GM13977 (cell line): ENCODE measurements at places on chromosomes 4 and X.
A peak's percentile ranks its signal among the peaks of the same experiment; 100 is the strongest.

GRCh38 chrX:151713849-151714248 lies 2.0 kb upstream of the FATE1 start:
- peak; percentile 42 for DNase-seq

- DNase-seq, result no peak
These were observed 18.5 kb upstream of the CXCL3 start for GRCh38 chr4:74056858-74057562.

DNA sequence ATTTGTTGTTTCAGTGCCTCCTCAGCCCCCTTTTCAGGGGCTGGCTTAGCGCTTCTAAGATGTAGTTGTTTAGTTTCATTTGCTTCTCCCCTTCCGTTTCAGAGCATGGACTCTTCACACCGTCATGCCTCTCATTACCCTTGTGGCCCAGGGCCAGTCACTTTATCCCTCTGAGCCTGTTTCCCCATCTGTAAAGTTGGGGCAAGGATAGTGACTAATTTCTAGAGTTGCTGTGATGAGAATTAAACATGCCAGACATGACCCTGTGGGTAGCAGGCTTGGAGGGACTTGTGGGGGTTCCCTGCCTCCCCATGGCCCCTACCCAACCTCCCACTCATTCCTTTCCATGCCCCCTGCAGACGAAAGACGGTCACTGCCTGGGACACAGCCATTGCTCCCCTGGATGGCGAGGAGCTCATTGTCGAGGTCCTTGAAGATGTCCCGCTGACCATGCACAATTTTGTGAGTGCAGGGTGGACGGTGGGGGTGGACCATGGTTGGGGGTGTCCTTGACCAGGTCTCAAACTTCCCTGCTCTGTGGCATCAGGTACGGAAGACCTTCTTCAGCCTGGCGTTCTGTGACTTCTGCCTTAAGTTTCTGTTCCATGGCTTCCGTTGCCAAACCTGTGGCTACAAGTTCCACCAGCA lies 3.6 kb downstream of the ARAF start:
- no peak for DNase-seq

- DNase-seq, result no peak
These were observed 22.7 kb downstream of the F8A3 start for GRCh38 chrX:155435744-155436112.

DNA sequence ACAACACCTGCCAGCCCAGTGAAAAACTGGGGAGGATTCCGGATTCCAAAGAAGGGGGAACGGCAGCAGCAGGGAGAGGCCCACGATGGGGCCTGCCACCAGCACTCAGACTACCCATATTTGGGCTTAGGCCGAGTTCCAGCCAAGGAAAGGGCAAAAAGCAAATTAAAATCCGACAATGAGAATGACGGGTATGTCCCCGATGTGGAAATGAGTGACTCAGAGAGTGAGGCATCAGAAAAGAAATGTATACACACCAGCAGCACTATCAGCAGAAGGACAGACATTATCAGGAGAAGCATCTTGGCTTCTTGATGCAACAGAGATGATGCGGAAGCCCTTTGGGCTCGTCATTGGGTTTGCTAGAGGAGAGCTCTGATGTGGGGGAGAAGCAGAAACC lies 62.4 kb downstream of the JADE1 start:
- DNase-seq, result no peak

GRCh38 chrX:100663642-100664041 lies 19.6 kb downstream of the SRPX2 start:
- DNase-seq, result no peak

GRCh38 chr4:25297528-25298242 lies 14.9 kb upstream of the ZCCHC4 start:
- no peak for DNase-seq

DNA sequence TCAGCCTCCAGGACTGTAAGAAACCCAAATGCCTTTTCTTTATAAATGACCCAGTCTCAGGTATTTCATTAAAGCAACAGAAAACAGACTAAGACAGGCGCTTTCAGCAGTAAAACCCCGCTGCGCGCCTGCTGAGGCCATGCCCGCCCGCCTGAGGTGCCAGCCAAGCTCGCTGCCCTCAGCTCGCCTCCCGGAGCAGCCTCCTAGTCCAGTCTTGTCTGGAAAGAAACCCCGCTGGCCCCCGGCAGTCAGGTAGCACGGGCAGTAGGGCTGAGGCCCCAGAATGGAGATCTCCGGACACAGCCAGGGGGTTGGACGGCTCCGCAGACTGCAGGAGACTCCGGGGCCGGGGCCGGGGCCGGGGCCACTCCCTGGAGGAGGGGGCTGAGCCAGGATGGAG lies 31.7 kb downstream of the ZFYVE28 start:
- no peak for DNase-seq

- DNase-seq, result no peak
These were observed 837.3 kb downstream of the PCDH7 start for GRCh38 chr4:31557437-31557836.

- DNase-seq, result no peak
These were observed 5.9 kb upstream of the GPKOW start for GRCh38 chrX:49129427-49129826.

GRCh38 chr4:121143131-121143530 lies 21.0 kb downstream of the TNIP3 start:
- DNase-seq, result no peak

GRCh38 chr4:141133146-141133998 lies at the start of gene RNF150:
RNF150 (minus strand) TSS chr4:141133469.
- peak; percentile 80 for DNase-seq

GRCh38 chrX:9383655-9384054 lies 81.2 kb upstream of the TBL1X start:
- no peak for DNase-seq

GRCh38 chrX:16834806-16835205 lies 35.4 kb downstream of the RBBP7 start:
- DNase-seq, result no peak

DNA sequence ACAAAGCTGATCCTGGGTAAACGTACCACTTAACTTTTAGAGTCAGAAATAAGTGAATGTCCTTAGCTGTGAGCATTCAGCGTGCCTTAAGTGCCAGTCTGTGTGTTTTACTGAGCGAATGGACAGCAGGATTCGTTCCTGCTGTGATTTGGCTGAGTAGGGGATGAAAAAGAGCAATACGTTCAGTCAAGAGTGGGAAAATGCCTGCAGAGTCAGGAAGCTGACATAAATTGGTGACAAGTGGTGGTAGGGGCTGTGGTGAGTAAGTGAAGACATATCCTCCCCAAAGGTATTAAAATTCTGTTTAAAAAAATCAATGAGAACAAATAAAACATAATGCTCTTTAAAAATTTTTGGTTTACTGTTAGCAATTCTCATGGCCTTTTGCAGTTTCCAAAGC lies 56.6 kb upstream of the TNIP3 start:
- no peak for DNase-seq

GRCh38 chr4:134160211-134160610 lies 41.4 kb downstream of the PABPC4L start:
- no peak for DNase-seq

- DNase-seq, result no peak
These were observed 31.1 kb downstream of the ACOX3 start for GRCh38 chr4:8409264-8410065.

DNA sequence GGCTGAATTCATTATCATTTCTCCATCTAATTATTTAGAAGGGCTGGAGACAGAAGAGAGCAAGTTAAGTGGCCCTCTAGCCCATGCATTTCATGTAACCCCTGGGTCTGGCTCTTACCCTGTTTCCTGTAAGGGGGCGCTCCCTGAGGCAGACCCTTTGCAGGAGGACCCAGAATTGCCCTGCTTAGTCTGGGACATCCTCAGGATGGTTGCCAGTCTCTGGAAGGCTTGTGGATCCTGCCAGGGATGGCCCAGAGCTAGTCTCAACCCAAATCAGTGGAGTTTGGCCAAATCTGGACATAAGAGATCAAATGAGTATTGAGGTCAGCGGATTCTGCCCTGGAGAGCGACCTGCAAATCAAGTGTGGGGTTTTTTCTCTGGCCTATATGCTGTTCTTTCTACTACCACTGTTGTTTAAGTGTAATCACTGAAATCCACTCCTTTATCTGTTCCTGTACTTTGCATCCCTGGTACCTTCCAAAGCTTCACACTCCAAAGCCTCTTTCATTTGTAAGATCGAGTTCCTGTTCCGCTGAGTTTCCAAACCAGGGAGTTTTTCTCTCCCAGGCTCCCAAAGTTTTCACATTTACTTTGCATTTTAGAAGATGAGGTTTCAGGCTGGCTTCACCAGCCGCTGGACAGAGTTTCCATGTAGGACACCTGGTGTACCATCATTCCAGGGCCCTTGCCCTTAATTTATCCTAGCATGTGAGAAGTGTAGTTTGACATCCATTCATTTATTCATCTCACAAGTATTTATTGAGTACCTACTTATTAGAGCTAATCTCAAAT lies 6.3 kb downstream of the KLF3 start:
- DNase-seq, result no peak

DNA sequence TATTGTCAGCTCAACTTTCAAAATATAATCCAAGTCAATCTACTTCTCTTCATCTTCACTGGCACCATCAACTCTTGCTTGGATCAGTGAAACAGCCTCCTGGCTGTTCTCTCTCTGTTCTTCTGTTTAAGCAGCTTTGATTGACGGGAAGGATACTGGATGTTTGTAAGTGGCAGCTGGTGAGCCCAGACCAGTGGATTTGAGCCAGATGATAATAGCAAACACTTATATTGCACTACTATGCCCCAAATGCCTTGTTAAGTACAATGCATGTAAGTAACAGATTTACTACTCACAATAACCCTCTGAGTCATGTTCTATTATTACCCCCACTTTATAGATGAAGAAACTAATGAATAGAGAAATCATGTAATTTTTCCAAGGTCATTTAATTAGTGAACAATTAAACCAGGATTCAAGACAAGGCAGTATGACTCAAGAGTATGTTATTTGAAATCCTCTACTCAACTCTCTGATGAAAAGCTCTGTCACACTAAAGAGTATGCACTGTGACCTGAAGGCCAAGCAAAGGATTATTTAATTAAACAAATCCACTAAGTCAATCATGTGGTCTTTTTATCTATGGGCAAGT lies 44.8 kb downstream of the SPANXN3 start:
- DNase-seq, result no peak

GRCh38 chr4:47154816-47155370 lies 123.5 kb downstream of the GABRB1 start:
- no peak for DNase-seq

GRCh38 chrX:136629084-136629750 lies 18.7 kb upstream of the CD40LG start:
- DNase-seq, result no peak

DNA sequence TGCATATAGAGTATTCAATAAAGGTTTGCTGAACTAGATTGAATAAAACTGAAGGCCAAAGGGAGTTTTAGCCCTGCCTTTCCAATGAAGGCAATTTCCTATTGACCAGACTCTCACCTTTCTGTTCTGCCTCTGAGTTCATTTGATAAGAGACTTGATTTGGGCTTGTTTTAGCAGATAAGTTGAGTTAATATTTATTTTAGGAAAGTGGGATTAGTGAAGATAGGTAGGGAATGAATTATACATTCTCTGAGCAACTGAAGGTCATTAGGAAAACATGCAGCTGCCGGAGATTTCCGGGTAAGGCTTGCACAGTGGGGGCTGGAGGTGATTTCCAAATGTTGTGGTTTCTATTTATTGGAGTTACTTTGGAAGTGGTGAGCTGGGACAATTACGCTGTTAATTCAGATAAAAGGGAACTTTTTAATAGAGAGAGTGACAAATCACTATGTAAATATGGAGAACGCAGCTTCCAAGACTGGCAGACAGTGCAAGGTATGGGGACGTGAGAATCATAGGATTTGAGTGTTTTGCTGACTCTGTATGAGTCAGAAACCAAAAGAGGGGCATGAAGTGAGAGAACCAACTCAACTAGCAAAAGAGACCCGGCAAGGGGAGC lies 553.6 kb upstream of the BOD1L1 start:
- no peak for DNase-seq
